ENCODE measurements at places on chromosomes 7 and 10. TPM values are rescaled to one million over a fixed set of nuclear protein-coding genes. Genes with fewer than 3 reads are reported as not detected.

Gene GPR37
- 2.6 TPM for total RNA-seq

Gene IFIT1
- 1.3 TPM for total RNA-seq

Gene TSPAN12
- 6.9 TPM for total RNA-seq

- DNase-seq: no peak
Measured at GRCh38 chr7:104179178-104179577, 28.6 kb downstream of the ORC5 start.

- DNase-seq: peak; percentile 40
Measured at GRCh38 chr10:71285180-71285545, 33.9 kb upstream of the SLC29A3 start.

DNA sequence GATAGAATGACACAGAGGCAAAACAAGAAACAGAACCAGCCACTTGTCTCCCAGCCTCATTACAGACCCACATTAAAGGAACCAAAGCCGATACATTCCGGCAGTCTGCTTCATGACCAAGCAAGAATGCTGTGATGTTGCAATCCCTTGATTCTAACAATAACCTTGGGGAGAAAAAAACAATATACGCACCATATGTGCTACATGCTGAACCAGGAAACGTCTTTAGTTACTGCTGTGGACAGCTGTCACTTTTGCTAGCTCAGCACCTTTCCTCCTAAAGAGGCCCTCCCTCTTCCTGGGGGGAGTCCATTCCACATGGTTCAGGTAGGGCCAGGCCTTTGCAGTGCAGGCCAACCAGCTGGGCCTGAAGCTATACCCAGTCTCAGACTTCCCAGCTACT lies 79.1 kb downstream of the PRTFDC1 start:
- DNase-seq: no peak

DNA sequence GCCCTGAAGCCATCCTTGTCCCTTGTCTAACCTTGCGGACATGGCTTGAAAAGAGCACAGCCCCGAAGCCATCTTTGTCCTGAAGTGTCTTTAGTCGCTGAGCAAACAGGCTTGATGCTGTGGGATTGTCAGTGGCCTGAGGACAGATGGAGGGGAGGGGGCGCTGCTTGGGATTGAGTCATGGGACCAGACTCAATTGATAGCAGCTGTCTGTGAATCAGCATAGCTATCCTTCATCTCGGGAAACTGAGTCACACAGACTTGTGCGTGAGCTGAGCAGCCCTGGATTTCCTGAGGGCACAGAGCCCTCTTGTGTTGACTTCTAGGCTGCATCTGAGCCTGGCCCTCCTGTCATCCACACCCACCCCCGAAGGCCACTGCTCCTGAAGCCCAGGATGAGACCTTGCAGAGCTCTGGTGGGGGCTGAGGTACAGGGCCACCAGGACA lies 14.4 kb downstream of the MYO1G start:
- no peak for DNase-seq

Gene IFIT2
- 1.6 TPM for total RNA-seq

Gene ACBD7
- not detected for total RNA-seq

- no peak for DNase-seq
Measured at GRCh38 chr10:14598809-14599764, 175.6 kb downstream of the FAM107B start.

DNA sequence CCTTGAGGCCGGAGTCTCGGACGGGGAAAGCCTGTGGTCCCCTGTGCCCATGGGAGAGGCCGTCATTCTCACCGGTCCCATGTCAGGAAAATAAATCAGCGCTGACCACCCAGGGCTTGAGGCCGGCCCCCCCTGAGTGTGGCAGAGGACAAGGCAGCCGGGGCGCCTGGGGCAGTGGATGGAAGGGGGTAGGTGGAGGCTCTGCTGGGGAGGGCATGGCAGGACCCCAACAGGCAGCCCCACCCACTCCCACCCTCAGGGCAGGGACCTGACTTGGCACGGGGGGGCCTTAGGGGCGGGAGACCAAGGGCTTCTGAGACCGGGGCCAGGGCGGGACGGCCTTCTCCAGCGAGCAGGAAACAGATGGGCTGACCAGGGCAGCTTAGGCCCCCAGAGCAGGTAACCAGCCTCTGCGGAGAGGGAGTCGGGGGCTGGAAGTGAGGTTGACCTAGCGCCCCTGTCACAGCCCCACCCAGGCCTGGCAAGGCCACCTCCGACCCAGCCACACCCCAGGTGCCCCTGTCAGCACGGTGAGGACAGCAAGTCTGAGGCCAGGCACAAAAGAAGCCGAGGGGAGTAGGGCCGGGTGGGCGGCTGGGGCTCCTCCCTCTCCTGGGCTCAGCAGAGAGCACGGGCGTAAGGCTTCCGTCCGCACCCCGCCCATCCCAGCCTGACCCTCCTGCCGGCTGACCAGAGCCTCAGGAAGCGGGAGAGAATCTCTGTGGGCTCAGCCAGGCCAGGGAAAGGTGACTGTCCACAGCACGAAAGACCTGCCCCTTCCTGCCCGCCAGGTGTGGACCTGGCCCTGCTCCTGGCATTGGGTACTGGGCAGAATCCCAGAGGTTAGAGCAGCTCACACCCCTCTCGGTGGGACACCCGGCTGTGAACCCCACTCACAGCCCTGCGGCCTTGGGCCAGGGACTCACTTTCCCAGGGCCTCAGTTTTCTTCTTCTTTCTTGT lies 87.4 kb downstream of the FOXL3 start:
- peak; percentile 21 for DNase-seq

- peak; percentile 38 for DNase-seq
Measured at GRCh38 chr7:29146888-29147609, 712 bp upstream of the CPVL start.

Gene ZP3
- total RNA-seq: 4.4 TPM

Gene TDRD1
- 0.99 TPM for total RNA-seq

GRCh38 chr10:85148693-85149640 lies 820.6 kb downstream of the CCSER2 start:
- no peak for DNase-seq

DNA sequence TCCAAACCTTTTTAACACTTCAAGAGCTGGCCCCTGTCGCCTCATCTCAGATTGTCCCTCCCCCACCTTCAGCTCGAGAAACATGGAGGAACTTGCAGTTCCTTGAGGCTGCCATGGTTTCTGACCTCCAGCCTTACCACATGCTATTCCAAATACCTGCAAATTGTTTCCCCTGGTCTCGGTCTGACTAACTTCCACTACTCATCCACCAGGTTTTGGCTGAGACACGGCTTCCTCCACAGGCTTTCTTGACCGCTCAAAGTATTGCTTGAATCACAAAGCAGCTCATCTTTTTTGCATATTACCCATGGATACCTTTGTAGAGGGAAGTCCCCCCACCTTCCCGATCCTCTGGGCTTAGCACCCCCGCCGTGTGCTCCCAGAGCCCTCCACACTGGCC lies 5.2 kb upstream of the SAMD8 start:
- DNase-seq: no peak

Gene ALKBH4
- total RNA-seq: 60.3 TPM

DNA sequence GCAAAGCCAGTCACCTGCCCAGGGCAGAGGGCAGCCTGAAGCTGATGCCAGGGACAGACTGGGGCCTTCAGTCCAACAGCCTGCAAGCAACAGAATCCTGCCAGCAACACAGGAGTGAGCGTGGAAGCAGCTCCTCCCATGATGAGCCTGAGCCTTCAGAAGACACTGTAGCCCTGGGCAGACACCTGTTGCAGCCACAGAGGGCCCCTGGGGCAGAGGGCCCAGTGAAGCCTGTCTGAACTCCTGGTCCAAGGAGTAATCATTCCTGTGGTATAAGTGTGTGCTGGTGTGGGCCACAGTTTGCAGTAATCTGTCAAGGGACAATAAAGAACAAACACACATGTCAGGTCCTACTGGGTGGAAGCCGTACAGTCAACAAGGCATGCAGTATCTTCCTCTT lies 2.9 kb upstream of the PFKP start:
- DNase-seq: no peak

- no peak for DNase-seq
Measured at GRCh38 chr10:28072573-28072972, 73.7 kb upstream of the ODAD2 start.

DNA sequence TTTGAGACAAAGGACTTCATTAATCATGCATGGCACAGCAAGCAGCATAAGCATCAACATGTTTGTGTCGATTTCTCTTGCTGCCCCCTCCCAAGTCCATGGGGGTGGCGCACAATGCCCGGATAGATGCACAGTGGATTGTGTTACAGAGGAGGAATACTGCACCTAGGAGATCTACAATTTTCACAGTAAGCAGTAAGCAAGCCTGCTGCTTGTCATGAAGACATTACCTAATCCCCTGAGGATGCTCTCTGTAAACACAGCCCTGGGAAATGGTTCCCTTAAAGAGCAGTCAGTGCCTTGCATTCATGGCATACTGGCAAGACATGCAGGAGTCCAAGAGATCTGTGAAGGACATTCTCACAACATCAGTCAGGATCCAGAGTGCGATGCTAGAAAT lies 137.7 kb downstream of the ETV1 start:
- DNase-seq: no peak

Gene ADCK2
- total RNA-seq: 16.1 TPM

- no peak for DNase-seq
Measured at GRCh38 chr7:129908181-129908580, 44.6 kb downstream of the UBE2H start.

GRCh38 chr10:4121502-4122380 lies 336.7 kb upstream of the KLF6 start:
- peak; percentile 51 for DNase-seq

Gene ITIH5
- total RNA-seq: 9.9 TPM

DNA sequence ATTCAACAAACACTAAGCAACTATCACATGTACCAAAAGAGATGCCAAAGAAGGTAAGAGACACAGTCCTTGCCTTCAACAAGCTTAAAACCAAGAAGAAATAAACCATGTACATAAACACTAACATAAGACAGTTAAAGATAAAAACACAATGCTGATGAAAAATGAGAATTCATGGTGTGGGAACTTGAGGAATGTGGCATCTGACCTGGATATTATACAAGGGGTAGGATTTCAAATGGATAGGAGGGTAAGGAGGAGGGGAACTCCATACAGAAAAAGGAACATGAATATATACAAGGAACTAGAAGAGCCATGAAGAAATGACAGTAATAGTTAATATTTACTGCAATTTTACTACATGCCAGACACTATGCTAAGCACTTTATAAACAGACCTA lies 11.0 kb downstream of the HIBADH start:
- DNase-seq: no peak

Gene TYW1B
- total RNA-seq: 7.9 TPM

Data from body of pancreas (tissue), 4 donors.